ENCODE measurements at places on chromosomes 5 and 9. TPM values are rescaled to one million over a fixed set of nuclear protein-coding genes. Genes with fewer than 3 reads are reported as not detected.
A peak's percentile ranks its signal among the peaks of the same experiment; 100 is the strongest.

FOXD4L3 gene
- not detected for total RNA-seq

KIAA1191 gene
- 31.8 TPM for total RNA-seq

MCC gene
- total RNA-seq = 47.3 TPM

CCNI2 gene
- 0.17 TPM for total RNA-seq

GRCh38 chr5:120062515-120062917 is 401.6 kb upstream of the PRR16 start:
- no peak overlapping the region for H3K4me3 ChIP-seq
- no peaks in the 10 kb centered on the region for H3K27me3 ChIP-seq
- no peaks in the 10 kb centered on the region for H3K4me1 ChIP-seq
- no peaks in the 10 kb centered on the region for H3K36me3 ChIP-seq

- no peak overlapping the region for H3K4me3 ChIP-seq
- DNase-seq = no peak
- no peak overlapping the region for H3K27ac ChIP-seq
- no peaks in the 10 kb centered on the region for H3K36me3 ChIP-seq
These were observed 51.3 kb downstream of the RASEF start for GRCh38 chr9:83011611-83012010.

- no peak overlapping the region for H3K4me3 ChIP-seq
- no peak overlapping the region for H3K27ac ChIP-seq
- no peaks in the 10 kb centered on the region for H3K4me1 ChIP-seq
- DNase-seq = peak; percentile 84
These were observed 174.9 kb downstream of the ROR2 start for GRCh38 chr9:91775011-91775707.

GRCh38 chr5:178113141-178113787 is at the start of gene N4BP3:
N4BP3 (plus strand) TSS chr5:178113532; CDS start chr5:178119584, 6,052 bp downstream.
- H3K36me3 ChIP-seq = no peaks in the 10 kb centered on the region
- no peak for DNase-seq
- no peaks in the 10 kb centered on the region for H3K27me3 ChIP-seq
- H3K27ac ChIP-seq = no peak within 1 kb of the TSS
- H3K4me3 ChIP-seq = no peak within 1 kb of the TSS

GRCh38 chr9:123749580-123750202 is 180.2 kb downstream of the DENND1A start:
- H3K36me3 ChIP-seq = no peaks in the 10 kb centered on the region
- no peak for DNase-seq
- no peak overlapping the region for H3K4me3 ChIP-seq
- no peaks in the 10 kb centered on the region for H3K27me3 ChIP-seq
- H3K4me1 ChIP-seq = no peaks in the 10 kb centered on the region

GRCh38 chr9:27029186-27029585 is 23.7 kb upstream of the LRRC19 start:
- H3K27me3 ChIP-seq = no peaks in the 10 kb centered on the region
- H3K36me3 ChIP-seq = peaks cover 2% of the 10 kb centered on the region
- H3K4me1 ChIP-seq = no peaks in the 10 kb centered on the region
- no peak overlapping the region for H3K4me3 ChIP-seq
- no peak for DNase-seq

DNA sequence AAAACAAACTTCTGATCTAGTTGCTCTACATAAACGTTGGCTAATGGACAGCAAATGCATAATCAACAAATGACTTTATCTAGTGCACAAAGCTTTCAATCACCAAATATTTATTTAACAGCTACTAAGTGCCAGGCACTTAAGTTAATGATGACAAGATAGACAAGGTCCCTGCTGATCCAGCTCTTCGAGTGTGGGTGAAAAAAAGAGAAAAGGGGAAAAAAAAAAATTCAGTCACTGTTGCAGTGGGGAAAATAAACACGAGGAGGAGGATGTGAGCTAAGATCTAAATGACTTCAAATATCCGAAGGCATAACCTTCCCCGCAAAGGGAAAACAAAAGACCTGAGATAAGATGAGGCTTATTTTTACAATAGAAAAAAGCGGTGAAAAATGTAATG is 9.6 kb downstream of the PSIP1 start:
- H3K27ac ChIP-seq = no peak overlapping the region
- no peak overlapping the region for H3K4me3 ChIP-seq
- H3K4me1 ChIP-seq = no peaks in the 10 kb centered on the region

Data from liver (tissue), 10 donors.